ENCODE measurements at places on chromosomes 6 and 20.

GRCh38 chr6:123632641-123633040 lies 4.1 kb downstream of the TRDN start:
- DNase-seq = no peak

DNA sequence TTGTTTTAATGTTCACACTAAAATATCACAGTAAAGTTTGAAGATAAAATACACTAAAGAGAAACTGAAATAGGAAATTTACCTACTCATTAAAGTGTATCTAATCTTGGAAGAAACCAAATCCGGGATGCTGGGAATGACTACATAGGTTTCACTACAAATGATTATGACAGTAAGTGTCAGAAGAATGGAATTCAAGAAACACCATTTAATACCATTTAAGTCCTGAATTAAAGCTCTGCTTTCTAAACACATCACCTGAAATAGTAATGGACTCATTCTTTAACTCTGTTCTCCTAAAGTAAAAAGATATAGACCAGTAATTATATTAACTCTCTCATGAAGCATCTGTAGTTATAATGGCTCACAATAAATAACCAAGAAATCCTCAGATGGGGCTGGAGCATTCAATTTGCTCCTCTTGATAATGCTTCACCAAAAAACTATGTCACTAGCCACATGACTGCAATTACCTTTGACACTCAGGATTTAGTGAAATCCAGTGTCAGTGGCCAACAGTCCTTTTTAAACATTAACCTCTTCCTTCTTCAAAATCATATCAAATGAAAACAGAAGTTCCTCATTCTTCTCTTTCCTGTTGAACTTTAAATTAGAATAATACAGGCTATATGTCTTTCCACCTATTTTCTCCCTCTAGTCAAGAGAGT lies 41.4 kb downstream of the MAP7 start:
- peak; percentile 39 for DNase-seq

DNA sequence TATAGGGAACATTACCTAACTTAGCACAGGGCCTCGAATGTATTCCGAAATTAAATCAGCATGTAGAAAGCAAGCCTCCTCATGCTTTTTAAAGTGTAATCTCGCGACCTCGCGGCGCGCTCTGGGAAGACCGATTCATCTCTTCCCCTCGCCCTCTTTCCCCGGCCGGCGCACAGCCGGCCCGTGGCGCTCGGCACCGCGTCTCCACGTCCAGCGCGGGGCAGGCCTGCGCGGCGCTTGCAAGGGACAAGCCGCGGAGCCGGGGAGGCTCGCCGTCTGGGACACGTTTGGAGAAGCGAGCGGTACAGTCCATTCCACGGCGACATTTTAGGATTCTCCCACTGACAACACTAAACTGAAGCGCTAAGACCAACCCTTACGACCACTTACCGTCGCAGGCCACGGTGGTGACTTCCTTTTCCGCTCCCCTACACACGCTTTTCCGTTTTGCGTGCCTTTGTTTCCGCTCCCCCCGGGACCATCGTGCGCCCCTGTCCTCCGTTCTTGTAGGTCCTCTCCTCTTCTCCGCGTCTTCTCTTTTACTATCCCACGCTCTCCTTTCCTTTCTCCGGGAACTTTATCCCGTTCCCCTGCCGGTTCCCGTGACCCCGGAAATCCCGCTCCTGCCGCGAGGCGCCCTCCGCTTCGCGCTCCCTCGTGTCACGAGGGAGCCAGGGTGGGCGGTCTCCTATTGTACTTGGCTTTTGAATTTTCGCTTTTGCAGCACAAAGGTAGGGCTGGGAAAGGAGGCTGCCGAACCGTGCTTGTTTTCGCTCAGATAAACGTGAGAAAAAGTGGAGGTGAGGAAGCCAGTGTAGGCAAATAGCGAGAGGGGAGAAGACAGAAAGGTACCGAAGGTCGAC lies at the start of gene ECHDC1:
TSS of gene ECHDC1 (minus strand) at position 664 of the 863 bp plus-strand sequence. CDS start 12,581 bp downstream, outside the sequence.
- no peak for DNase-seq

DNA sequence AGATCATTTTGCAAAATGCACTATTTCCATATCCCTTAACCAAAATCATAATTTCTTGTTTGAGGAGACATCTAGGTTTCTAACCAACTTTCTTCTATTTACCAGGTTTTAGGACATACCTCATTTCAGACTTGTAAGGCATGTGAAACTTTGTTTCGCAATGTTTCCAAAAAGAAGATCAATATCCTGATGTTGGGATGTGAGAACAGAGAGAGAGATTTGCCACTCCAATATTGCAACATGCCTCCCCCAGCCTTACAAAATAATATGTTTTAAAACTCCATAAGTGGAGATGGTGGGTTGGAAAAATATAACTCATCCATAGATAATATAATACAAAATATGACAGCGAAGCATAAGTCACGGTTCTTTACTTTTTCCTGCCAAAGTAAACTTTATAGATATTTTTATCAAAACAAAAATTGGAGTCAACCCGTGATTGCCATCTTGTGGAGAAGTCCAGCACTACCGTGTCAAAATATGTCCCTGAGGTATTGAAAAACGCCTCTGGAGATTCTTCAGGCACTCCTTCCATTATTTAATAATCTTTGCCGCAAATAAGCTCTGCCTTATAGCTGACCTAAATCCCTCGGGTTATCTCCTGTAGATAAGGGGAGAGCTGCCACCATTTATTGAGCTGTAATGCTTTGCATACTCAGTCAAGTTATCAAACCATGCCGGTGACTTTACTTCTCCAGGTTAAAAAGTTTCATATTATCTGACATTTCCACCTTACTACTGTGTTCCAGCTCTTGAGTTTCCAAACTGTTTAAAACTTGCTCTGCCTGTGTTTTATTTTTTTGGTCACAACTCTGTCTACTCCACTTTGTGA lies 534.2 kb downstream of the HACE1 start:
- DNase-seq = no peak

DNA sequence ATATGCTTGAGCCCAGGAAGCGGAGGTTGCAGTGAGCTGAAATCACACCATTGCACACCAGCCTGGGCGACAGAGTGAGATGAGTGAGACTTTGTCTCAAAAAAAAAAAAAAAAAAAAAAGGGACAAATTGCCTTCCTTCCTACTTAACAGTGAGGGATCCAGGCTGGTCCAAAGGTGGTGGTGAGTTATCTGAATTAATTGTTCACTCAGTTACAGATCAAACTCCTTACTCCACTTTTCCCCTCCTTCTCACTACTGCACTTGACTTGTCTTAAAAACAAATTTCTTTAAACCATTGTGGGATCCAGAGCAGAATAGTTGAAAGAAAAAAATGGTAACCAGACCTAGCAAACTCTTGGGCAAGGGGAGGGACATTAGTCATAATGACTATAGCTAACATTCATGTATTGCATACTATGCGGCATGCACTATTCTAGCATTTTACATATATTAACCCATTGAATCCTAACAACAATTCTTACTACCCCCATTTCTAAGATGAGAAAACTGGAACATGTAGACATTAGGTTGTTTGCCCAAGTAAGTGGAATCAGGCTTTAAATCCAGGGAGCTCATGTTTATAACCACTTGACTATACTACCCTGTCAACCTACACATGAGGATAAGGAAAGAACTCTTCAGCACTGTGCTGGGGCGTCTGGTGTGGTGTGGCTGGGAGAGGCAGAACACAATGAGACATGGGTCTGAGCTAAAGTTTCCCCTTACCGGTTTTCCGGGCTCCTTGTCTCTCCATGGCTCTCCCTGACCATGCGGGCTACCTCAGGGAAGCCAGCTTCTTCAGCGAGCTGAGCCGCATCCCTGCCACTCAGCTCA lies 1.5 kb downstream of the GPANK1 start:
- DNase-seq = no peak

DNA sequence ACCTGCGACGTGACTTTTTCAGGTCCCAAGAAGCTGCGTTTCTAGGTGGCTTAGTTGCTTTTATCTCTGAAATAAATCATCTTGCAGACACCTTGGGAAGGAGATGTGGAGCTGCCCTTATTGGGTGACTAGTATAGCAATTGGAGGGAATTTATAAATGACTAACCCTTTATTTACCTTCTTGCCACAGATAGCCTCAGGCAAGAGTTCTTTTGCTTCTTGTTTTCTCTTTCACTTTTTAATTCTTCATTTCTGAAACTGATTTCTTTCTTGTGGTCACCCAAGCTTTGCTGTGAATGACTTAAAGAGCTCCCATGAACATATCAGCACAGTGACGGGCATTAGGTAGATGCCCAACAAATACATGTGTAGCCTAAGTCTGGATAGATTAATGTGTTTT lies 3.0 kb downstream of the ADGRF4 start:
- peak; percentile 29 for DNase-seq

- DNase-seq = no peak
Observed at GRCh38 chr20:32636283-32636682, 37.5 kb downstream of the C20orf203 start.

Data from kidney epithelial cell (primary cell).